Fibroblast of skin of left biceps (primary cell): ENCODE measurements at places on chromosomes 2 and 18.

- no peak for DNase-seq
Observed at GRCh38 chr18:63082366-63083019, 237.1 kb downstream of the BCL2 start.

DNA sequence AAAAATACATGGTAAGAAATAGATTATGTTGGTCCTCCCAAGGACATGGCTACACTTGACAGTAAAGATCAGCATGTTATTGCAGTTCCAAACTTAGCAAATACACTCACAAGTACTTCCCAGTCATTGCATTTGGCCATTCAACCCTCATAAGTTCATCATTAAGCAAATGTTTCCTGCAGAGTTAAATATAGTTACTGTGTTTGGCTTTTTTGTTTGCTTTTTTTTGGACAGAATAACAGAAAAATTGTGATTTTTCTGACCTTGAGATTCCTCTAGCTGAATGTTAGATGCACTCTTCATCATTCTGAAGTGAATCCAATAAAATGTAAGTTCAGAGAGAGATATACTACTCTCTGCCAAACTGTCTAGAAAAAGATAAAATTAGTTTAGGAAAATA, 295.3 kb downstream of the GPD2 start:
- no peak for DNase-seq

DNA sequence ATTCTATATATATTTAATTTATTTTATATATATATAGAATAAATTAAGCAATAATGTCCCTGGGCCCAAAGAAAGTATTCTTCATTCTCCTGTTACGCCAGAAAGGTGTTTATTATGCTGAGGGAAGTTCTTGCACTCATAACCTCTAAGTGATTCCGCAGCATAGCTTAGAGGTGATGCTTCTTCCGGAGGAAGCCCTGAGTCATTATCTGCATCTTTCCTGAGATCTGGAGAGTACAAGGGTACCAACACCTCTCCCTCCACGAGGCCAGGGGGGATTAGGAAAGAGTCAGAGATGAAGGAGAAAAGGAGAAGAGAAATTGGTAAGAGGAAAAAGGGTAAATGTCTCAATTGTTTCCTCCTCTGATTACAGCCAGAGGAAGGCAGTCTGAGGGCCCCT, 43.1 kb upstream of the RTN4 start:
- DNase-seq = no peak

GRCh38 chr2:44450082-44450481, 88.3 kb downstream of the CAMKMT start:
- DNase-seq = no peak

GRCh38 chr2:192072778-192073177, 122.0 kb downstream of the TMEFF2 start:
- no peak for DNase-seq

GRCh38 chr2:236311286-236311685, 47.1 kb upstream of the ASB18 start:
- DNase-seq = no peak

GRCh38 chr2:88066543-88066942, 1.1 kb upstream of the SMYD1 start:
- no peak for DNase-seq

- DNase-seq = no peak
Observed at GRCh38 chr2:191544461-191545062, 133.4 kb upstream of the NABP1 start.

- DNase-seq = no peak
Observed at GRCh38 chr2:25473758-25474340, 132.1 kb upstream of the DNMT3A start.

- DNase-seq = no peak
Observed at GRCh38 chr2:208358758-208359631, 47.6 kb upstream of the PTH2R start.

DNA sequence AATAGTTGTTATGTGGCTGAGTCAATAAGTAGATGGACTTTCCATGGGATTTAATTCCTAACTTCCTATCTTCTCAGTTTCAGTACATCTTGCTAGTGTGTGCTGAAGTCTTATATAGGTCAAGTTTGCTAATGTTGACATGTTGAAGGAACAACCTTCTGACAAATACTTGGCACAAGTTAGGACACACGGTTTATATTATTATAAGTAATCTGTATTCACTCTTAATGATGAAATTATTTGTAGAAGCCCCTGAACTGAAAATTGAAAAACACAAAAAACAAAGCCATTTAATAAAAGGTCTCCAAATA, 19.2 kb downstream of the ARL5A start:
- no peak for DNase-seq

DNA sequence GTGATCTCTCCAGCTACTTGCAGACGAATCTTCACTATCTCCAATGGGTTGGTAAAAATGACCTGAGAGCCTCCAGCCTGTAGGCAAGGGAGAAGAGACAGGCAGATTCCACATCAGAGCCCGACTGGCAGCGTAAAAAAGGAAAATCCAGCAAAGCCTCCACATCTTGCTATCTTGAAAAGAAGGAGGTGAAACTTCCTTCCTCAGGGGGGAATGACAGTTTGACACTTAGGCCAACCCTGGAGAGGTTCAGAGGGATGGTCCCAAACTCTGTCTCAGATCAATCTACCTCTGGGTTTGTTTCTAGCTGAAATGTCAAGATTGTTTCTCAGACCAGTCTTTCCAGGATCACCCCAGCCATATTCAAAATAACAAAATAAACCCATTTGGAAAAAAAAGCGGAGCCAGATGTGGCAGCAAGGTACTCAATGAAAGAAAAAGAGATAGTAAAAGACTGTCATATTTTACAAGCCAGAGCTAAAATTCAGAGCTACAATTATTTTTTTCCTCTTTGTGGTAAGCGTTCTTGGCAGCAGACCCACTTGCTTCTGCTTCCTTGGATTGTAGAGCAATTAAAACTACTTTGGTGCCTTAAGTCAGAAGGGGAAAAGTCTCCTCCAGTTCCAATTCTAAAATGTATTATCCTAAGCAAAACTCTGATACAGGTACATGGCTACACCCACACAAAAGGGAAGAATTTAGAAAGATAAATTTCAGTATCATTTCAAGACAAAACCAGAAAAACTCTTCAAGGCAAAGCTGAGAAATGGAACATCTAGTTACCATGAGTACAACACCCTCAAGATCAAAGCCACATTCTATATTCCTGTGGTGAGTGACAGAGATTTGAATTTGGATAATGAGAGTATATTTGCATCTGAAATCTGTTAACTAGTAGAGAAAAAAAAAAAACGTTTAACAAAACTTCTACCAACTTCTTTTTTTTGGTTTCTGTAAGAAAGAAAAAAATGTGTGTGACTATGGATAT, 100.1 kb downstream of the SLC25A12 start:
- no peak for DNase-seq
